ENCODE measurements at places on chromosomes 12 and 14.

GRCh38 chr14:38016497-38016896 is 191.2 kb upstream of the SSTR1 start:
- DNase-seq = peak; percentile 9

GRCh38 chr14:55505846-55506245 is 65.4 kb upstream of the TBPL2 start:
- DNase-seq = peak; percentile 5

- no peak for DNase-seq
These were observed 62.6 kb downstream of the PDZRN4 start for GRCh38 chr12:41250748-41251147.

DNA sequence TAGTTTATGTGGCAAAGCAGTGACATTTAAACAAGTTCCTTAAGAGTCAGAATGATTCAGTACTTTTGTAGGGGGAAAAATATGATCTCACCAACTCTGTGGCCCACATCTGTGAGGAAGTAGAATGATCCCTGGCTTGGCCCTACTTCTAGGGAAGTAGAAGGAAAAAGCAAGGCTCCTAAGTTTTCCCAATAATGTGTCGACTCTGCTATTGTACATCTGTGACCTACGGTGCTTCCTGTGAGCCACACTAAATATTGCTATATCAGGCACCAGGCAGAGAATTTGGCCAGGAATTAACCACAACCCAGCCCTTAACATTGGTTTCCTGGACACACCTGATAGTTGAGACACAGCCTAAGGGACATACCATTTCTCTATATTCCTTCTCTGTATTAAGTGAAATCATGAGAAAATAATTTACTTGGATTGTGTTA is 9.3 kb upstream of the NID2 start:
- no peak for DNase-seq

DNA sequence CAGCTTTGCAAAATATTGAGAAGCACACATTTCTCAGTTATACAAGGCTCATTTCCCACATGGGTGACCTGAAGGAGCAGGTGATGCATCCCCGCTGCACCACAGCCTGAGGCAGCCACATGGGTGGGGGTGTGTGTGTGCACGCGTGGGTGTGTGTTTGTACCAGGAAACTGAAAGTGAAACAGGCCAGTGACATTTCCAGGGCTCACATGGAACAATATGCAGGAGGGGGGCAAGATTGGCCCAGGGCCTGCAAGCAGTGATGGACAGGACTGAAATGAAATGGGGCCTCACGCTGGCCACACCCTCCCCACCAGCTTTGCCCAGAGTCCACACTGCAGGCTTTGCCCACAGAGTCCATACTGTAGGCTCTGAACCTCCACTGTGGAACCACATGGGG is 154.2 kb upstream of the PARP11 start:
- no peak for DNase-seq

GRCh38 chr12:77488041-77488620 is 342.6 kb upstream of the NAV3 start:
- DNase-seq = peak; percentile 13

GRCh38 chr14:68401855-68402254 is 391.0 kb downstream of the ZFP36L1 start:
- DNase-seq = no peak

DNA sequence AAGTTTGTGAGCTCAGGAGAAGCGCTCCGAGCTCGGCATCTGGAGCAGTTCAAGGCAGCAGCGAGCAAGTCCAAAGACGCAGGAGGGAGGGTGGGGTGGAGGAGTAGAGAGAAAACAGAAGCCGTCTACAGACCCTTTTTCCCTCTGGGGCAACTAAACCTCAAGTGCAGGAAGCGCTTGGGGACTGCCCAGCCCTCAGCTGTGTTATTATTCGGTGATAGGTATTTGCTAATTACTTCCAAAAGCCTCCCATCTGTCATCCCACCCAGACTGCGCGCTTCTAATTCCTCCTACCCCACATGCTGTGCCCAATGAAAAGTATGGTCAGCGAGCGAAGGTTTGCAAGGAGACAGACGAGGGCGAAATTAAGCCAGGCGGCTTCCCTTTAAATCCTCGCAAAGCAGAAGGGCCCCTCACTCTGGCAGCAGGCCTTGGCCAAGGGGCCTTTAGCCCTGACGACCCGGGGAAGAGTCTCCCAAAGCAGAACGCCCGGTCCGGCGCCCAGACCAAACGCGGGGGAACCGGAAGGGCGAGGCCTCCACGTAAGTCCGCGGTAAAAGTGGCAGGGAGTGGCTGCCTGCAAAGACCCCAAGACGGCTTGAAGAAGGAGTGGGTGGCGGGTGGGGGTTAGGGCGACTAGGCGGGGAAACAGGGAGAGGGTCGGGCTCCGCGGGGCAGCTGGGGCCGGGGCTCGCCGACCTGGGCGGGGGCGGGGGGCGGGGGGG is 507 bp upstream of the CD9 start:
- DNase-seq = peak; percentile 49

GRCh38 chr14:70651522-70651921 is 9.8 kb downstream of the TTC9 start:
- DNase-seq = no peak

DNA sequence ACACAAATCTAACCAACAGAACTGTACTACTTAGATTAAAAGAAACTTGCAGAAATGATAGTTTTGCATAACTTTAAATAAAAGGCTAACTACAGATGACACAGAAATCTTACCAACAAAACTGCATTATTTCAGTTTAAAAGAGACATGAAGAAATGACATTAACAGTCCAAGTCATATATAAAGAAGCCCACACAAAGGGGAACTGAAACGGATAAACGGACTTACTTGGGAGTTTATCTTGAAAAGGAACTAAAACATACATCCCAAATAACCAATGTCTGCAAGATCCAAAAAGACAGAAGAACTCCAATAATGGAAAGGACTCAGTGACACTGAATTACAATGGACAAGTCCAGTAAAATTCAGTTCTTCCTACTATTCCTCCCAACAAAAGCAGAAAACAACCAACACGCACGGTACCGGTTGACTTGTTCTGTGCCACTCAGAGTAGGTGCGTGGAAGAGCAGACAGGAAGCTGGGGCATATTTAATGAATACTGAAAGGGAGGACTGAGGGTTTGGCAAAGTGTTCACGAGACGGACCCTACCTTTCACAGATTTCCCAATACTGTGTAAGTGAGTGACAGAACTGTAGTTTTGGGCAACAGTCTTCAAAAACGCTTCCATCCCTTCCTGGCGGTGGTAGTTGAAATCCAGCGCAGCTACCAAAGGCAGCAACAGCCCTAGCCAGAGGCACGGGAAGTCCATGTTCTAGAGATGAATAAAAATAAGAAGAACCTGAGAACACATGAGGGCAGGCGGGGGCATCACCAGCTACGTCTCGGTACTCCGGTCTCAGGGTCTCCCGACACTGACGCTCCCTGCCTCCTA is 627 bp downstream of the CPM start:
- peak; percentile 13 for DNase-seq

DNA sequence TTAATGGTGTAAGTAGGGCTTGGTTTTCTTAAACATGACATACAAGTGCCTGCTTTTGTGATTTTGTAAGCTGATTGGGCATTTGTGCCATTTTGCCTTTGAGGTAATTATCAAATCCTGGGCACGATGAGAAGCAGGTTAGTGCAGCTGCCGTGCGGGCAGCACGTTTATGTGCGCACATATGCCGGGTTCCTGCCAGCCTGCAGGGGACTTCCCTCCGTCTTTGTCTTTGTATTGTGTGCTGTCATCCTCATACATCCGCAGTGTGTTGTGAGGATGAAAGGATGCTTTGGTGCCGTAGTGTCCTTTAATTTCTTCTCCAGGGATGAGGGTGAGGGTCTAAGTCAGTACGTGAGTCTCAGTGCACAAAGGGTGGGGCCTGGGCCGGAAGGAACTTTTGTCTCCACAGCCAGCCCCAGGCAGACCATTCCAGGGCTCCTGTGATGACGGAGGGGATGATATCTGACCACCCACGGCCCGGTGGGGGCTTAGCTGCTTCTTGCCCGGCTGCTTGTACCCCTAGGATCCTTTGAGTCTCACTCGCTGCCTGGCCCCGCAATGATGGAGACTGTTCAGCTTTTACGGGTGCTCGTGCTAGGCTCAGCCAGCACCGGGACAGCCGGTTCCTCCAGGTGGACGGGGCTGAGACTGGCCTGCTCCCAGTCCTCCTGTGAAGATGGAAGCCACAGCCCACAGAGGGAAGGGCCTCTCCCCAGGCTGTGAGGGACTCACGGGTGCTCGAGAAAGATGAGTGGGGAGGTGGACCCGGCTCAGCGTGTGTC is 54.6 kb downstream of the ADGRD1 start:
- DNase-seq = no peak

GRCh38 chr14:76773188-76773885 is 12.1 kb downstream of the VASH1 start:
- no peak for DNase-seq

DNA sequence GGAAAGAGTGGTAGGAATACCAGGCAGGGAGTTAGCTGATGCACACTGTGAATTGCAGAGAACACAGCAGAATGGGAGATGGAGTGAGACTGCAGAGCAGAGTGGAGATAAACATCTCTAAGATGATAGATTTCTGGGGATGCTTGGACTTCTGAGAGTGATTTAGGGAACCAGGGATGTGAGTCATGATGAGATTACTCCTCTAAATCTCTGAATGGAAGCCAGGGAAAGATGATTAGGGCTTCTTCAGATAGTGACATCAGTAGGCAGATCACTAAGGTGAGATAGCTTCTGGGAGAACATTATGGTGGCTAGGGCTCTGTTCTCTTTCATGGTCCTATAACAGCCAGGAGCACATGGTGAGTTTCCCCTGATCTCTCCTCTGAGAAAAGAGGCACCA is 501.5 kb upstream of the USP15 start:
- no peak for DNase-seq

GRCh38 chr12:75814851-75815754 is 216.5 kb downstream of the PHLDA1 start:
- no peak for DNase-seq

DNA sequence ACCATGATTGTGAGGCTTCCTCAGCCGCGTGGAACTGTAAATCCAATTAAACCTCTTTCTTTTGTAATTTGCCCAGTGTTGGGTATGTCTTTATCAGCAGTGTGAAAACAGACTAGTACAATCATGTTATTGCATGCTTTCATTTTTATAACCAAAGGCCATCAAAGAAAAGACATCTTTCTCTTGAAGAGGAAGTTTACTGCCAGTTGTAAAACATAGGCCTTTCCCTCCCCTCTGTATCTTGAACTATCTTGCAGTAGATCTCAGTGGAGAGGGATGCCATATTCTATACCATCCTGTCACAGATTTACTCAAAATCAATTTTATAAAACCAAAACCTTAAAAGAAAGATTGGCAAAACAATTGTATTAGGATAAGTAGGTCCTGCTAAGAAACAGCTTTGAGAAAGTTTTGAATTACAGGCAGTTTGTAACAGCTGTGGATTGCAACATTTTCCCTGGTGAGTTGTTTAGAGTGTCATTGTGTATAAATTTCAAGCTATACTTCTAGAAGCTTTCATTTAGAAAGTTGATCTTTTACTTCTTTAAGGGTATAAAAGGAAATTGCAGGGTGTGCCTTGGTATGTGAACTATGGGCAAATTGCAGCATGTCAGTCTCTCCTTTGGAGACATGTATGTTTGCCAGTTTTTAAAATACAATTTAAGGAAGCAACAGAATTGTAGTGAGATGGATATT is 128.0 kb downstream of the ATP23 start:
- DNase-seq = no peak

DNA sequence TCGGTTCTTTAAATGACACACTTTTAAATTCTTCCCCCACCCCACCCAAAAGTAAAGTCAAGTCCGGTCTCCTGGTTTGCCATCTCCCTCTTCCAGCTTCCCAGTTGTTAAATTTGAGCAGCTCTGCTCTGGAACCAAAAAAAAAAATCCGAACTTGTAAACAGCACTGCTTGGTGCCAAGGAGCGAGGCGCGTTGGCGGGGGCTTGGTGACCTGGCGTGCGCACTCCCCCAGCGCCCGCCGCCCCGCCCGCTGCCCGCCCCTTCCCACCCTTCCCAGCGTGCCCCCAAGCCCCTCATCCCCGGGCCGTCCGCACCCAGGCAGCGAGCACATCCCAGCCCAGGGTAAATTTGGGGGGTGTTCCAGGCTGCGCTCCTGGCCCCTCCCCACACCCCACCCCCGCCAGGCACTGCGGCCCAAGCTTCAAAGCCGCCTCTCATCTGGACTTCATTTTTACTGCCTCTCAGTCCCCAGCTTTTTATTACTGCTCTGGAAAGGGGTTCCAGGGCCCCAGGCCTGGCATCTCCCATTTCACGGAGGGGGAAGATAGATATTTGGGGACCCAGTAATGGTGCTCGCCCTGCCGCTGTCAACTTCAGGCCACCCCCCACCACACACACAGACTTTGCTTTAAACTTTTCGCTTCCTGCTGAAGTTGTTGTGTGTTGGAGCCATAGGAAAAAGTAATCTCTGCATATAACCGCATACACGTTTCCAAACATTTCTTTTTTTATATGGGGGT is 11.7 kb upstream of the ITGB7 start:
- no peak for DNase-seq

GRCh38 chr12:122757568-122757967 is 4.9 kb downstream of the DENR start:
- no peak for DNase-seq

GRCh38 chr14:103142026-103142425 is 18.8 kb downstream of the TNFAIP2 start:
- peak; percentile 36 for DNase-seq

DNA sequence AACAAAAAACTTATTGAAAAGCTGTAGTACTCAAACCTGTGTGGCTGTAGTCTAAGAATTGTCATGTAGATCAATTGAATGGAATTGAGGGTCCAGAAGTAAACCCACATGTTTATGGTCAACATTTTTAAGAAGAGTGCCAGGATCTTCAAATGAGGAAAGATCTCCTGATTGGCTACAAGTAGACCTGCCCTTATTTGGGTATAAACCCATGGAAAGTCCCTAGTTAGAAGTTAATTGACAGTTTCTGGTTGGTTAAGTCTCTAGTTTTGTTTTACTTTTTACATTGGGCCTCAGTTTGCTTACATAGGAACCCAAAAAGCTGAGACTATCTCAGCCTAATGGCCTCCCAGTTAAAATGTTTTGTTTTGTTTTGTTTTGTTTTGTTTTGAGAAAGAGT is 91.9 kb upstream of the RESF1 start:
- no peak for DNase-seq

- DNase-seq = peak; percentile 82
These were observed 341.0 kb upstream of the TMEM132C start for GRCh38 chr12:127925971-127926370.

GRCh38 chr12:3655328-3655900 is 97.5 kb downstream of the CRACR2A start:
- peak; percentile 44 for DNase-seq

- DNase-seq = no peak
These were observed 42.6 kb upstream of the HIF1A start for GRCh38 chr14:61652526-61653262.

GRCh38 chr14:28098856-28099255 is 667.7 kb upstream of the FOXG1 start:
- no peak for DNase-seq

DNA sequence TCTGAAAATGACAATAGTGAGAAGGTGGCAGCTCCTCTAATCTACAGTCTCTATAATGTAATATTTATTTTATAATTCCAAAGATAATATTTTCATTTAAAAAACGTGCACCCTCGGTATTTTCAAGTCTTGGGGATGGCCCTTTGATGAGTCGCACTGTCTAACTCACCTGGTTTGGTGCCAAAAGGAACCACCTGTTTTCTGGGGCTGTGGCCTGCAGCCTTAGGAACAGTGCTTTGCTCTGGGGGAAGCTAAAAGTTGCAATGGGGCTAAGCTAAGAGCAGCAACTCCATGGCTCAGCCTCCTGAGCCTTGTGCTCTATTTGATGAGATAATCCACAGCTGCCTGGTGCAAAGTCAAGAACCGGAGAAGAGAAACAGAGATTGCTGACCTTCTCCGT is 6.4 kb upstream of the ENDOU start:
- DNase-seq = no peak

Data from NCI-H526 (cell line).